ENCODE measurements at places on chromosomes 2 and 18.

DNA sequence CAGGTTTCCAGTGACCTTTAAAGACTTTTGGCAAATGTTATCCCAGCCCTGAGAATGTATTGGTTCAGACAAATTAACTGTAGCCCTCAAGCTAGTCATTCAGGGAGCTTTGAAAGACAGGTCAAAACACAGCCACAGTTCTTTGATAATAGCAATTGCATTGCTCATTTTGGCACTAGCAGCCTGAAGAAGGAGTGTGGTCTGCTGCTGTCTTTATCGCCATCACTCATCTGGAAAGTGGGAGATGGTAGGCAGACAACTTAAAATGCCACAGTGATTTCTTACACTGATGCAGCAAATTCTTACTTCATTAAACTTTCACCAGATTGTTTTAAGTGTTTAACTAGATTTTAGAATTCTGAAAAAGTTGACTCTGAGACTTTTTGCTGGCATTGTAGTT, 47.2 kb downstream of the DOK6 start:
- no peak for DNase-seq

GRCh38 chr2:67667054-67667908, 270.1 kb downstream of the ETAA1 start:
- no peak for DNase-seq

DNA sequence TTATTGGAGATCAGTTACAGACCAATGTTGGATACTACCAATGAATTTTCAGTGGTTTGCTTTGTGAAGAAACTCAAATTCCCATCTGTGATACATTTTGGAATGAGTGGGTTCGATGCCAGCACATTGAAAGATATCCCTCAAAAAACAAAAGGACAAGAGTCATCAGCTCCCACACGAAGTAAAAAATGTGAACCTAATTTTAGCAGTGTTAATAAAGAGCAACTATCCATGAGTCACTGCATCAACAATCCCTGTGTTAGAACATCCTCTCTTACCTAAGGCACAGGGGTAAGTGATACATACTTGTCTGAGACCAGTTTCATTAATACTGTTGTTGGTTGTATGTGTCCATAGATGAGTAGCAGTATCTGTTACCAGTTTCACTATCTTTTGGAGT, 551.8 kb upstream of the SOX11 start:
- no peak for DNase-seq

DNA sequence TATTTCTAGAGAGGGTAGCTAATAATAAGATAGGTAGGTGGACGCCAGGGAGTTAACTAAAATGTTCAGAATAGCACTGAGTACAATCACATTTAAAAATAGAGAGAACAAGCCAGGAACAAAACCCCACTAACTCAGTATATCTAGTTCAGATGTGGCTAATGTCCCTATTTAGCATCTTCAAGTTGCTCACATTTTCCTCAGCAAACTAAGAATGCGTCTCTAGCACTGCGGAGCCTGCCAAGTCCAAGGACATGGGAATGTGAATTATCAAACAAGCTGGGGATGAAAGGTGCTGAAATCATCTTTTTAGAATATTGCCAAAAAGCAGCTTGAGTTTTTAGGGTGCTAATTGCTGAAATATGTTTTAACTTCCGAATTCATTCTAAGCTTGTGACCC, 398.5 kb upstream of the FIGN start:
- no peak for DNase-seq

DNA sequence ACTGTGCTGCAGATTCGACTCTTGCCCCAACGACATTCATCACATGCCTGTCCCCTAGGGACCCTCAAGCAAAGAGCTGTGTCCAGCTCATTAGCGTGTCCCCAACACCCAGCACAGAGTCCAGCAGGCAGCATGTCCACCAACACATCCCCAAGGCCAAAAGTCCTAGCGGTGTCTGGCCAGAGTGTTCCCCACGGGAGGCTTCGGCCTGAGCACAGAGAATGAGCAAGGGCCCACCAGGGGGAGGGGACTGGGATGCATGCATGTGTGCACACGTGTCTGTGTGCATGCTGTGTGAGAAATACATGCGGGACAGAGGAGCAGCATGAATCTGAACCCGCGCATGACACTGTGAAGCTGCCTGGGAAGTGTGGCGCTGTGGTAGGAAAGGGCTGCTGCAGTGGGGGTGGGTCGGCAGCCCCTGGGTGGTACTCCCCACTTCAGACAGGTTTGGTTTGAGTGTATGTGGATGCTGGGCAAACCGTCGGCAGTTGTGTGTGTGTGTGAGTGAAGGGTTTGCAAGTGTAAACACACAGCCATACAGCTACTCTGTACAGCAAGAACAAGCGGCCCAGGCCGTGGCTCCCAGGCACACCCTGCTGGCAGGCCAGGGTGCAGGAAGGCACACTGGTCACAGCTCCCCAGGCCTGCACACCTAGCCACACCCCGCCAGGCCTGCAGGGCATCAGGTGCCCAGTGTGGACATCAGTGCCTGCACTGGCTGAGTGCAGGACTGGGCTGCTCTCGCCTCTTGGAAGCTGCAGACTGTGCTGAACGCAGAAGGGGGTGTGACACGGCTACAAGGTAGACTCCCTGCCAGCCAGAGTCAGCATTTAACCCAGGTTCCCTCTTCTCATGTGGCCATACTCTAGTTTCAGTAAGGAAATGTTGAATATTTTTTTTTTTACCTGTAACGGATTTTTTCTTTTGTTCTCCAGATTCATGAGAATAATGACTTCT, 19.5 kb upstream of the HES6 start:
- DNase-seq: no peak

DNA sequence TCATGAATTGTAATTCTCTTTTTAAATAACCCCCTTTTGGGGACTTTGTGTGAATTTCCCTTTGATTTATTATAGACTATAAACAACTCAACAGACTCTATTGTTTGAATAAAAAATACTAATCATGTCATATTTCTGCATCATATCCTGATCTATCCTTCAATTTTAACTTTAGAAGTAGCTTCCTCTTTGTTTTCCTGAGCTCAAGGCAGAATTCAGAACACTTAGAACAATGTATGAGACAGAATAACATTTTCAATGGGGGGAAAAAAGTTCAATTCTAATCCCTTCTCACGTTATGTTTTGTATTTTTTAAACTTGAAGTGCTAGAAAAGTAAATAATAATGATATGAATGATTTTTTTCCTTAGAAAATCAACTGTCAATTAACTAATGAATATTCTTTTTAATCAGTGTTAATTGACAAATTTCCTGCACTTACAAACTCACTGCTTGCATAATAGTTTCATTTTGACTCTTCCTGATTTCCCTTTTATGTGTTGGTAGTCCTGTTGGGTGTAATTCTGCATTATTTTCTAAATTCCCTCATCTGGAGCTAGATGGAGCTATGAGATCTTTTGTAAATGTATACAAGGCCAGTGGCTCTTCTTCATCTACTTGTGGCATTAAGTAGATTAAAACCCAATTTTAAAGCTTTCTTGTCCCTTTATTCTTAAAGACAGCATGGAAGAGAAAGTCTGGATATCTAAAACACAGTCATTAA, 326.1 kb downstream of the PARD3B start:
- no peak for DNase-seq

GRCh38 chr18:66344227-66344626, 259.7 kb downstream of the CDH19 start:
- DNase-seq: no peak

- no peak for DNase-seq
These were observed 1.4 kb downstream of the PPP4R1 start for GRCh38 chr18:9612977-9613376.

GRCh38 chr2:231513746-231514224, 16.5 kb downstream of the NMUR1 start:
- DNase-seq: no peak

DNA sequence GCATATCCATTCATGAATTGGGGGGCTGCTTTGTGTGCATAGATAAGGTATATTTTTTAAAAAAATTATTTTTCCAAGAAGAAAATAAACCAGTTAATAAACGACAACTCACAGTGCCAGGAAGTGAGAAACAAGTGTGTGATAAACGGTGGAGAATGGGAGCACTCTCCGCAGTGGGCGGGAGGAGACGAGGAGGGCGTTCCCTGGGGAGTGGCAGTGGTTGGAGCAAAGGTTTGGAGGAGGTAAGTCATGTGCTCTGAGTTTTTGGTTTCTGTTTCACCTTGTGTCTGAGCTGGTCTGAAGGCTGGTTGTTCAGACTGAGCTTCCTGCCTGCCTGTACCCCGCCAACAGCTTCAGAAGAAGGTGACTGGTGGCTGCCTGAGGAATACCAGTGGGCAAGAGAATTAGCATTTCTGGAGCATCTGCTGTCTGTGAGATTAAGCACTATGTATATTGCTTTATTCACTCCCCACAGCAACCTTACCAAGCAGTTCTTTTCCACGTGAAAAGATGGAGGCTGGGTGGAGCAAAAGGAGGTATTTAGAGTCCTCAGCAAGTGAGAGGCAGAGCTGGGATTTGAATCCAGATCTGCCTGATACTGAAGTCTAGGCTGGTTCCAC, 27.0 kb upstream of the CASP8 start:
- peak; percentile 59 for DNase-seq

DNA sequence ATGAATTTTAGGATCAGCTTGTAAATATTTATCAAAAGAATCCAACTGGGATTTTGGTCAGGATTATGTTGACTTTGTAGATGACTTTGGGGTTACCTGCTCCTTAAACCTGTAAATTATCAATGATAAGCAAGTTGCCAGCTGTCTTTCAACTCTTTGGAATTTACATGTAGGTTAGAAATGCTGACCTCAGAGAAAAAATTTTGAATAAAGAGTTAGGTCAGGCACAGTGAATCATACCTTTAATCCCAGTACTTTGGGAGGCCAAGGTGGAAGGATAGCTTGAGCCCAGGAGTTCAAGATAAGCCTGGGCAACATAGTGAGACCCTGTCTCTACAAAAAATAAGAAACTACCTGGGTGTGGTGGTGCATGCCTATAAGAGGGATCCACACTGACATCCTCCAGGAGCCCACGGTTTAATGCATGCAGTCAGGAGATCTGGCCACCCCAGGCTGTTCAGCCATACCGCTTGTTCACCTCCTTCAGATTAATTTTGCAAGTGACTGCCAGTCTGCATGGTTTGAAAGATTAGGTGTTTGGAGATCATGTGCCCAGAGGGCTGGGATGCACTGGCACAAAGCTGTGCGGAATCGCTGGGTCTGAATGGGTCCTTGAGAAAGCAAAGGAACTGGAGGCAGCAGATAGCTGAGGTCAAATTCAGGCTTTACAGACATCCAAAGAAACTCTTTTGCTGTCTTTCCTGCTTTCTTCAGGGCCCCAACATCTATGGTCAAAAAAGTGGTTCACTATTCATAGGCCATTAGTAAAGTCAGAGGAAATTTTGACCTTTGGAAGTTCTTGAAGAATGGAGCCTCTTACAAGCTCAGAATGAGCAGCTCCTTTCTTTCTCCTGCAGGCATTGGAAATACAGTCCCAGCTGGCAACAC, 83.4 kb upstream of the TXNDC2 start:
- no peak for DNase-seq

DNA sequence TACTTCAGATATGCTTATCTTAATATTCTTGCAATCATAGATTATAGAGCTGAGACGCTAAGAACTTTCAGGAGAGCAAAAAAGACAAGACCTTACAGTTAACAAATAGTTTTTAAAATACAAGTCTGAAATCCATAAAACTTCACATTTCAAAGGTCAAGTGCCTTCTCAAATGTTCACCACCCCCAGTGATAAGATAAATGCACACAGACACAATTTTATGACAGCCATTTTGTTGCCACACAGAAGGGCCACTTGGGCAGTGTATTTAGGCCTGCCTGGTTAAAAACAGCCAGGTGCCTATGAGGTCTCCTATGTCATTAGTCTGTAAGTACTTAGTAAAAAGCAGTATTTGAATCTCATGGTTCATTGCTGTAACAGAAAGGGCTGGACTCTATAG, 8.1 kb upstream of the PSTPIP2 start:
- no peak for DNase-seq

- no peak for DNase-seq
These were observed 23.8 kb downstream of the FHL2 start for GRCh38 chr2:105375001-105375561.

Measured in H54 (cell line).